DMS53 (cell line): ENCODE measurements at places on chromosomes 6 and 20.

DNA sequence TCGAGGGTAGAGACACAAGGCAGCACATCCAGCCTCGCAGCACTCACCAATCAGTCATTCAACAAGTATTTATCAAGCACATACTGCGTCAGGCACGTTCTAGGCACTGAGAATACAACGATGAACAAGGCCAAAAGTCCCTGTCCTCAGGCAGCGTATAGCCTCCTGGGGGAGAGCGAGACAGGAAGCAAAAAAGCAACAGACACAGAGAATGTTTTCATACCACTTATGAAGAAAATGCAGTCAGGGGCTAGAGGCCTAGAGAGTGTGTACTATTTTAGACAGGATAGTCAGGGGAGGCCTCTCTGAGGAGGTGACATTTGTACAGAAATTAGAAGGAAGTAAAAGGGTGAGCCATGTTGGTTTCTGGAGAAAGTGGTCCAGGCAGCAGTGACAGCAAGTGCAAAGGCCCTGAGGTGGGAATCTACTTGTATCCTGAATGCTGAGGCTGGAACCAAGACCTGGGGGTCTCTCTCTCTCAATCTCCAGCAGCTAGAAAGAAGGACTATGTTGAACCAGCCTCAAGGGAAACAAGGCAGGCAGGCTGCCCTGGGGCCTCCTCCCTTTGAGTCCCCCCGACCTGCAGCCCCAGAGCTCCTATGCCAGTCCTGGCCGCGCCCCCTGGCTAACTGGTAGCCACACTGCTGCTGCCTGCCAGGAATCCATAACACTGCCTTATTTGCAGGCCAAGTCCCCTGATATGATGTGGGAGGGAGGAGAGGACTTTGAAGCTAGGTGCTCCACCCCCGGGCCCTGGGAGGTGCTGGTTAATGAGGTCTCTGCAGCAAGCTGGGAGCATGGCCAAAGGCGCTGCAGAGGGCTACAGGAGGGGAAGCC is 151.2 kb downstream of the GRM4 start:
- no peak for DNase-seq

DNA sequence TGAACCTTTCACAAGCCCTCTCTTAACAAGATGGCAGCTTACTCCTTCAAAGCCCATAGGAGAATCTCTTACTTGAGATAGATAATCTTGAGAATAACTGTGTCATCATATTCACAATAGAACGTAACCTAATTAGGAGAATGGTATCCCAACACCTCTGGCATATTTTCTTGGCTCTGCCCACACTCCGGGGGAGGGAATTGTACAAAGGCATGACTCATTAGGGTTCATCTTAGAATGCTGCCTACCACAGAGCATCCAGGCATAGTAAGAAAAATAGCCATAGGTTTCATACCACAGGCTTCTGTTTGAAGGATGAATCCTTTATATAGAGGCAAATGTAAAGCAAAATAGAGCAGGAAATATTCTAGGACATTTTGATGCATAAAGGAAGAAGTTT is 1100.6 kb upstream of the CITED2 start:
- DNase-seq = no peak

DNA sequence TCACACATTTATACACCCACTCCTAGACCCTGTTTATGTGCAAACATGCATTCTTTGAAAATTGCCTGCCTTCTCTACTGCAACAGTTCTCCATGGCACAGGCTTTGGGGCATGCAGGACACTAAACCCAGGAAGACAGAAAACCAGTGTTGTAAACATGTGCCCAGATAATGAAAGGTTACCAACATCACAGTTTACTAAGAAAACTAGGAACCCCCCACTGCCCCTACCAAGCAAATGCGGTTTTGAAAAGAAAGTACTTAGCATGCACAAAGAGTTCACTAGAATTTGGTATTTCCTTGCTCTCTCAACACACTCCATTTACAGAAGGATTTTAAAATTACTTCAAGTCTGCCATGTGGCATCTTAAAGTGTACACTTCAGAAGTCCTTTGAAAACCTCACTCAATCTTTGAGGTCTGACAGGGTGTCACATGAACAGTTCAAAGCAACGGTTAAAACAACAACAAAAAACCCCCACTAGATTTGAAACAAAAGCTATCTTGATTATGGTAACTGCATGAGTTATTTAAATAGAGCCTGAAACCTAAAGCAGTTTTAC is 245.0 kb downstream of the GMPR start:
- DNase-seq = no peak

DNA sequence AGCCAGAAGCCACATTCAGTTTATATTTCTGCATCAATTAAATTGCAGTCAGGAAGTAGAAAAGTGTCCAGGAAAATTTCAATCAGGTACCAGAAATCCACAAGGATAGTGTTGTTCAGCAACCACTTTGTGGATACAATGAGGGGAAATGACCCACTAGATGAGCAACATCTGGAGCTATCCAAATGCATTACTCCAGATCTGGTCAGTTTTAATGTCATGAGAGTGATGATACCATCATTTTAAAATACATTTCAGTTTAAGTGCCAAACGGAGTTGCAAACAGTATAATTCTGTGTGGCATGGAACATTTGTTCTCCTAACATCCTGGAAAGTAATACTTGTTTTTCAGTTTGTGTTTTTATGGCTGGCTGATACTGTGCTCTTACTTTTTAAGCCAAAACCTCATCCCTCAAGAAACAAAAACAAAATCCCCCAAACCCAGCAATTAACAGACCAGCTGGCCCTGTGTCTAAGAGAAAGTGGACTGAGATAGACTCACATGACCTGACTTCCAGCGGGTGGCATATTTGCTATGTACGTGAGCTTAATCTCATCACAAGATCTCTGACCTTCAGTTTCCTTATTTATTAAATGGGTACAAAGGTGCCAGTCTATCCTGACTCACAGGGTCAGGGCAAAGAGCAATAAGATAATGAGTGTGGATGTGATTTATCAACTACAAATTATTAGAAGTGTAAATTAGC is 58.8 kb upstream of the CNKSR3 start:
- DNase-seq = peak; percentile 74

- no peak for DNase-seq
Measured at GRCh38 chr6:35176301-35177024, 35.3 kb upstream of the TCP11 start.

- no peak for DNase-seq
Measured at GRCh38 chr6:94501516-94501915, 1075.8 kb upstream of the MANEA start.

GRCh38 chr20:24634855-24635254 is 165.4 kb downstream of the SYNDIG1 start:
- peak; percentile 60 for DNase-seq

- DNase-seq = no peak
Measured at GRCh38 chr20:33488201-33488600, 1.7 kb upstream of the CBFA2T2 start.

DNA sequence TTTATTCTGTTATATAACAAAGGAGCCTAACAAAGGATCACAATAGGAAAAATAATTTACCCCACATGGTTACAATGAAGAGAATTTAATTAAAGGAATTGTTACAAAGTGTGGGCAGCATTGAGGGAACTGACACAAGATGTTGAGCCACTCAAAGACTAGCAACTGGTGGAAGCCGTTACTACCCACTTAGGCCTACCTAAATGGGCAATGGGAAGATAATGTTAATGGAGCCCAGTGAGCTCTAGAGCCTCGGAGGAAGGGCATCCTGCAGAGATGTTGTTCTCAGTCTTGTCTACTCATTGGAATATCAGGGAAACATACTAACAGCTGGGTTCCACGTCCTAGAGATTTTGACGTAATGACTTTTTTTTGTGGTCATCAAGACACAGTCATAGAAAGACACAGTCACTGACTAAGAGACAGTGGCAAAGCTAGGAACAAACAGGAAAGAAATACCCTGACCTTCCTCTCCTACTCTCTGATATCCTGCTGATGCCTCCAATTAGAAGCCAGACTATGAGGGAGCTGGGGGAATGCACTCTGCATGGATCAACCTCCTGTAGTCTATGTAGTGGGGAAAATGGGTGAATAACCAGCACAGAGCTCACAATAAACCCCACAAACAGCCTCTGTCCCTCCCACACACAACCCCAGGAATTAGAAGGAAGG is 523.8 kb upstream of the FLRT3 start:
- DNase-seq = no peak

DNA sequence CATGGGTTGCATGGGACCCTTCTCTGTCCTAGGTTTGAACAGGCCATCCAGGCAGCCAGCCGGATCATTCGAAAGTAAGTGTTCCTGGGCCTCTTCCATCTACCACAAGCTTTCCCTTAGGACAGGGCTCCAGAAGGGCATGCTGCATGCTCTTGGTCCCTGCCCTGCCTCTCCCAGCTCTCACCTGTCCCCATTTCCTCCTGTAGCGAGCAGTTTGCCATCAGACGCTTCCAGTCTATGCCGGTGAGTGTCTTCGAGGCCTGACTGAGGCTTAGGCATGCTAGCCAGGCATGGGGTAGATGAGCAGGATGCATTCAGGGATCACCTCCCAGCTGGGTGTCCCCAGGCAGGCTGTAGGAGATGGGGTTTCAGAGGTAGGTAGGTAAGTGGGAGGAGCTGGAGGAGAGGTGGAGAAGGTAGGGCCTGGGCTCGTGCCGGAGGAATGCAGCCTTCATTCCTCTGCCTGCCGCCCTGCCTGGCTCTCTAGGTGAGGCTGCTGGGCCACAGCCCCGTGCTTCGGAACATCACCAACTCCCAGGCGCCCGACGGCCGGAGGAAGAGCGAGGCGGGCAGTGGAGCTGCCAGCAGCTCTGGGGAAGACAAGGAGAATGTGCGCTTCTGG is 4.3 kb downstream of the CDC25B start:
- DNase-seq = peak; percentile 77
